ENCODE measurements at places on chromosomes 5 and 9. TPM values are rescaled to one million over a fixed set of nuclear protein-coding genes. Genes with fewer than 3 reads are reported as not detected.

DNA sequence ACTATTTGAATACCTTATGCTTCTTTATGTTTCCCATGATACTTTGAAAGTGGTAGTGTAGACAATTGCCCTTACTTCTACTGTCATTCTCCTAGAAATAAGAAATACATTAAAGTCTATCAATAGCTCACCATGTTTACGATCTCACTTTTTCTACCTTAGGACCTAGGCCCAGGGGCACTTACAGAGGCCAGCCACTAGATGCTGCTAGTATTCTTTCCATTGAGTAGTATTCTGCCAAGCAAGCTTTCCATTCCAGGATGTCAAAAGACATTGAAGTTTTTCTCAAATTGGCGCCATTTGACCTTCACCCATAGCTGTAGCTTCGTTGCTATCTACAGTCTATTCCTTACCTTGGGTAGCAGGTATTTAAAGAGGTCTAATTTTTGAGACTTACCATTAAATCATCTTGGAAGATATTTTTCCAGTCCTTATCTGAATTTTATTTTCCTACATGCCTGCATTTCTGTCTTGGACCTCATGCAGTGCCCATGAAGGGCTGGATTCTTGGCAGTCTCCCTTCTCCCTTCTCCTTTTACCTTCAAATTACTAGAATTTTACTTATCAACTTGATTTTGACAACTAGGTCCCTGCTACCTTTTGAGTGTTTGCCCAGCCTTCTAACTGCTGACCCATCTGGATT, 246.0 kb upstream of the NUDT12 start:
- no peaks in the 10 kb centered on the region for H3K4me1 ChIP-seq
- no peaks in the 10 kb centered on the region for H3K36me3 ChIP-seq
- H3K27ac ChIP-seq = no peak overlapping the region
- no peak overlapping the region for H3K4me3 ChIP-seq
- no peaks in the 10 kb centered on the region for H3K27me3 ChIP-seq

DNA sequence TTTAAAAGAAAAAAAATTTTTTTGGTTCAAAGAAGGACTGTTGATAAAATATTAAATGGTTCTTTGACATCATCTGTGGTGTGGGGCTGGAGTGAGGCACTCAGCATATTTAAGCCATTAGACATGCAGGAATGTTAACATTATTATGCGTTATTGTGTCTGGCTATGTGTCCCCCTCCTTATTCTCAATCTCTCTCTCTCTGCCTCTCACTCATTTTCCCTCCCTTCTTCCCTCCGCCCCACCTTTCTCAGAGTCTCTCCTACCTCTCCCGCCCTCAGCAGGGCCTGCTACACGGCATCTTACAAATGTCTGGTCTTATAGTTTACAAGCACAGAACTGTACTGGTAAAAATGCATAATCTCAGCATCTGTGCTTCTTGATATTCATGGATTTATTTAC, 287.8 kb upstream of the TMEM161B start:
- DNase-seq = no peak
- no peak overlapping the region for H3K27ac ChIP-seq
- no peak overlapping the region for H3K4me3 ChIP-seq

PRR16 gene
- not detected for total RNA-seq

GRCh38 chr9:29769019-29769418, 2195.7 kb upstream of the C9orf72 start:
- no peak overlapping the region for H3K27ac ChIP-seq
- no peak overlapping the region for H3K4me3 ChIP-seq

- H3K4me3 ChIP-seq = no peak overlapping the region
- no peak overlapping the region for H3K27ac ChIP-seq
- no peaks in the 10 kb centered on the region for H3K4me1 ChIP-seq
These were observed 286.5 kb downstream of the ZNF608 start for GRCh38 chr5:124459984-124460383.

DNA sequence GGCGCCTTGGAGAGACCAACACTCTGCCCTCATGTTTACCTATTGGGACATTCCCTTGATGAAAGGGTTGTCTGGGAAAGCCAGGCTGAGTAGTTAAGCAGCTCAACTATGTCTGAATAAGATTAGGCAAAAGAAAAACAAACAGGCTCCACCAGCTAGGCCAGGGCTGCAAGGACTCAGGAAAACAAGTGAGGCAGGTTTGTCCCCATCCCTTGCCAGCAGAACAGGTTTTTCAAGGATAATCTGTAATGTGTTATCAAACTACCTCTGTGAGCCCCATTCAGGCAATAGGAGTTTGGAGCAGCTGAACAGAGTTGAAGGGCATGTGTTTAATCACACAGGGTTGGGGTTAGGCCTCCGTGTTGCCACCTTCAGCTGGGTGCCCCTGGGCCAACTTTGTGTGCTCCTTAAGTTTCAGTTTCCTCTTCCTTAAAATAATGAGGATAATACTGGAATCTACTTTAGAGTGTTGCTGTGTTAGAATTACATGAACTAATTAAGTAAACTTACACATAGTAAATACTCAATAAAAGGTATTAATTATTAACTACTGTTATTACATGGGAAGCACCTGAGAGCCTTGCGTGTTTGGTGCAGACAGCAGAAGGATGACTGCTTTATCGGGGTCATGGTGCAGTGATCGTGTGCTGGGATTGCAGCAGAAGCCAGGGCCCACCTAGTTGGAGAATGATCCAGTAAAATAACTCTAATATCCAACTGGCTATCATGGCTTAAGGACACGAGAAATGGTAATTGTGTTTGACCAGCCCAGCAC, 72.1 kb upstream of the ATP10B start:
- DNase-seq = no peak
- no peaks in the 10 kb centered on the region for H3K27me3 ChIP-seq
- no peaks in the 10 kb centered on the region for H3K36me3 ChIP-seq
- H3K27ac ChIP-seq = no peak overlapping the region

DNA sequence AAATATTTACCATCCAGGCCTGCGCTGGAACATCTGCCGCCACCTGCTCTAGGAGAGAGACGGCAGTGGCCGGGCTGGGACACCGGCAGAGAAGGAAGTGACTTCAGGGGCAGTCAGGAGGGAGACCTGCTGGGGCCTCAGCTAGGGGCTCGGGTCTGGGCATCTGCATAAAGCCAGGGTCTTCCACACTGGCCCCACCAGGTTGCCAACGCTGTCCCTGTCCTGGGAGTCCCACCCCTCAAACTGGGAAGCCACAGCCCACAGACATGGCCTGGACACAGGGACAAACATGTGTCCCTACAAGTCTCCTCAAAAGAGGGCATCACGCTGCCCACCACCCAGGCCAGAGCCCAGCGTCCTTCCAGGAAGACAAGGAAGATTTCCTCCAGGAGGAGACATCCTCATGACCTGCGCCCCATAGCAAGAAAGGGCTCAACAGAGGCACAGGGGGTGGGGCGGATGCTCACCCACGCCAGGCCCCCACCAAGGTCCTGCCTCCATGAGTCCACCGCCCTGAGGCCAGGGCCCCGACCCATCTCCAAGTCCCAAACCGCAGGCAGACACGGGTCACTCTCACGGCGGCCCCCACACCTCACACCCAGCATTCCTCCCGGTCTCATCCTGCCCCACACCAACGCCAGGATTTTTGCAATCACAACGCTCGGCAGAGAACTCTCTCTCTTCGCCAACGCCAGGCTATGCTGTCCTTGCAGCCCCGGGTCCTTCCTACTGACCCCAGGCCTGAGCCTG, 9.0 kb downstream of the VAV2 start:
- H3K27ac ChIP-seq = no peak overlapping the region
- no peaks in the 10 kb centered on the region for H3K36me3 ChIP-seq
- DNase-seq = no peak

ABCA1 gene
- total RNA-seq = not detected

PCDH1 gene
- not detected for total RNA-seq

Data from activated CD8-positive, alpha-beta T cell treated with anti-CD3 and anti-CD28 coated beads, Interleukin-2, amount 10 ng/mL, durations not matched to agents 7 days and 5 days (primary cell).